ENCODE measurements at places on chromosomes 5 and 9.

- no peak for DNase-seq
Observed at GRCh38 chr5:172707285-172708182, 63.5 kb downstream of the DUSP1 start.

GRCh38 chr9:137069508-137070091, 757 bp downstream of the SAPCD2 start:
- DNase-seq, result no peak

DNA sequence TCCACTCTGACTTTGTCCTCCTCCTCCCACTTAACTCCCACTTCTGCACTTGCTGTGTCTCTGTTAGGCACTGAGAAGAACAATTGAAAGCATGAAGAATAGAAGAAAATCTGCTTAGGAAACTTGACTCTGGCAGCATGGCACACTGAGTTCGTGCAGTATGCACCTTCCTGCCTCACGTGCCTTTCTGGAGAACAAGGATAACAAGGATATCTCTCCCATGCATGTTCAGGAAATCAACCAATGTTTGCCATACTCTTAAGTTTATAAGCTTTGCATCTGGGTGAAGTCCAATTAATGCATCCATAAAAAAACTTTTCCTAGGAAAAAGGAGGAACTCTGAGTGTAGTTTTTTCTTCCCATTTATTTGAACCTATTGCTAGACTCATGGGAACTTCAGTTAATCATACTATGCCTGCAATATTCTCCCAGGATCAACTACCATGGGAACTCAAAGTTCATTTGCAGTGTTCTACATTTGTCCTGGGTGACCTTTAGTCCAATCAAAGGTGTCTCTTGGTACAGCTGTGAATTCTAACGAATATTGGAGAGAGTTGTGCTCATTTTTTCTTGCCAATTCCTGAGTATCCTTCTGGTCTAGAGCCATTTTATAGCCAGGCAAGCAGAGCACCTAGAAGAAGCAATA, 227.0 kb downstream of the ENC1 start:
- no peak for DNase-seq

DNA sequence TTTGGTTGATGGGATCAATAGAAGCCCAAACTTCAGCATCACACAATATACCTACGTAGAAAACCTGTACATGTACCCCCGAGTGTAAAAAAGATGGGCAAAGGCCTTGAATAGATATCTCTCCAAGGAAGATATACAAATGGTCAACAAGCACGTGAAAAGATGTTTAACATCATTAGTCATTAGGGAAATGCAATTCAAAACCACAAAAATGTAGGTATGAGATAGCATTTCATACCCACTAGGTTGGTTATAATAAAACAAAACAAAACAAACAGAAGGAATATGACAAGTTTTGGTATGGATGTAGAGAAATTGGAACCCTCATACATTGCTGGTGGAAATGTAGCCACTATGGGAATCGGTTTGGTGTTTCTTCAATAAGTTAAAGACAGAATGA, 33.1 kb upstream of the PPARGC1B start:
- DNase-seq, result no peak

DNA sequence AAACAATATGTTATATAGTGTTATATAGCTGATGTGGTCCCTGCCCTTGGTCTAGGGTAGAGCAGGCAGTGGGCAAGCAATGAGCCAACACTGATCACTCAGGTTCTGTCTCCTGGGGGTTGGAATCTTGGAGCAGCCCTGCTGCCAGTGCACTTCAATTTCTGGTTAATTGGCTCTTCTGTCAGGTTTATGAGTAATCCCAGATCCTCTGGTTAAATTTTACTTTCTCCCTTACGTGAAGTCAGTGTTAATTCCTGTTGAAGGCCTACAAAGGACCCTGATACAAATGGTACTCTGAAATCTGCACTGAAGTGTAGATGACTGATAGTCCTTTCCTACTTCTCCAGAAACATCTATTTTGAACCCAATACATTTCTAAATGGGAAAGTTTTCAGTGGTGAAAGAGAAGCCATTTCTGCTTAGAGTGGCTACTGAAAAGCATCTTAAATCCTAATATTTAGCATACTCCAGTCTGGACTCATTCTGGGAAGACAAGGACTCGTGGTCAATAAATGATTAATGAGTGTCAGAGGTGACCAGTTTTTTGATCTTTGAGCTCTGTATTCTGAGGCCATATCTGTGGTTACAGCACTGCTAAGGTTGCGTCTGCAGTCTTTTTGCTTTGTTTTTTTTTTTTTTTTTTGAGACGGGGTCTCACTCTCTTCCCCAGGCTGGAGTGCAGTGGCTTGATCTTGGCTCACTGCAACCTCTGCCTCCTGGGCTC, 442.4 kb downstream of the KIF4B start:
- no peak for DNase-seq

- no peak for DNase-seq
Observed at GRCh38 chr5:171166766-171167165, 142.3 kb upstream of the TLX3 start.

DNA sequence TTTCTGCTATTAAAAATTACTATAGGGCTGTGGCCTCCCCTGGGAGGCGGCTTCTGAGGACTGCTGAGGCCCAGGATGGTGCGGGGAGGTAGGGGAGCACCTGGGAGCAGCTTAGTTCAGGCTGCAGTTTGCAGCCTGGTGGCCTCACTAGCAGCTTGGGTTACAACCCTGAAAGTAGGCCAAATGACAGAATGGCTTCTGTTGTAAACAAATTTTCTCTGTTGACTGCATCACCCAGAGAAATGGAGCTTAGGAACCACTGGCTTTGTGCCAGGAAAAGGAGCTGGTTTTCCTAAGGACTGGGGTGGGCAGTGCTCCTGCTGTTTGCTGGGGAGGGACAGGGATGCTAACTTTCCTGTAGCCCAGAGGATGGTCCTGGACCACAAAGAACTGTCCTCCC, 130.3 kb downstream of the ENTREP1 start:
- no peak for DNase-seq

GRCh38 chr9:115063058-115063845, 54.7 kb downstream of the TNC start:
- DNase-seq, result no peak

Data from GM10248 (cell line).